Purkinje cell (primary cell): ENCODE measurements at places on chromosomes 12 and 14. TPM values are rescaled to one million over a fixed set of nuclear protein-coding genes. Genes with fewer than 3 reads are reported as not detected.

Gene SERPINA12
- polyA plus RNA-seq, result not detected in 2 replicates

Gene PTGER2
- not detected in 2 replicates for polyA plus RNA-seq

Gene KSR2
- 2.4 and 3.0 TPM in 2 replicates for polyA plus RNA-seq

Gene TEX52
- not detected in 2 replicates for polyA plus RNA-seq

Gene RNASE2
- polyA plus RNA-seq, result not detected in 2 replicates
